ENCODE measurements at places on chromosomes 3 and 15. TPM values are rescaled to one million over a fixed set of nuclear protein-coding genes. Genes with fewer than 3 reads are reported as not detected.

DNA sequence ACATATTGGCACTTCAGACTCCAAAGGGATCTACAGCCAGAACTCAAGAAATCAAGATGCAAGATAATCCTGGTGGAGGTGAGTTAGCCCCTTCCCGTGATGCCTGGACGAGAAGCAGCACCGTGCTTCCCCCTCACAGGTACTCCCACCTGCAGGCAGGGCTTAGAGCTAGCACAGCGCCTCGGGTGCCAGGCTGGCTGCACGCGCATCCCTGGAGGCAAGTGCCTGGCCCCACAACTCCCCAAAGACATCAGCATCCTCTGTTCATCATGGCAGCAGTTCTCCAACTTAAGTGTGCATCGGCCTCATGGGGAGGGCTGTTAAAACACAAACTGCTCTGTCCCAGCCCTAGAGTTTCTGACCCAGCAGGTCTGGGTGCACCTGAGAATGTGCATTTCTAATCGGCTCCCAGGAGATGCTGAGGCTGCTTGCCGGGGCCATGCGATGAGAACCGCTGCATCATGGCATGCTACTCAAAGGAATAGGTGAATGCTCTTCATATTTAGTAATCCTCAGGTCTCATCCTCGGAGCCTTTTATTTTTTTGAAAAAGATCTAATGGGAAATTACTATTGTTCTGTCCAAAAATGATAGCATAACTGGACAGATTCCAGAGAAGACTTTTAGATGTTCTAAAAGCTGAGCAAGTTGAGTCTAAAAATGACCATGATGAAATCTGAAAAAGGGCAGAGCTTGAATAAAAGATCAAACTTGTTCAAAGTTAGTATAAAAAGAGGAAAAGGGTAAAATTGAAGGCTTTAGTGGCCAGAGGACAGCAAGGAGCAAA is 244.2 kb downstream of the ADAMTS17 start:
- H3K36me3 ChIP-seq: no peaks in the 10 kb centered on the region
- H3K27ac ChIP-seq: no peak overlapping the region
- H3K4me1 ChIP-seq: peaks cover 2% of the 10 kb centered on the region
- no peaks in the 10 kb centered on the region for H3K27me3 ChIP-seq

DNA sequence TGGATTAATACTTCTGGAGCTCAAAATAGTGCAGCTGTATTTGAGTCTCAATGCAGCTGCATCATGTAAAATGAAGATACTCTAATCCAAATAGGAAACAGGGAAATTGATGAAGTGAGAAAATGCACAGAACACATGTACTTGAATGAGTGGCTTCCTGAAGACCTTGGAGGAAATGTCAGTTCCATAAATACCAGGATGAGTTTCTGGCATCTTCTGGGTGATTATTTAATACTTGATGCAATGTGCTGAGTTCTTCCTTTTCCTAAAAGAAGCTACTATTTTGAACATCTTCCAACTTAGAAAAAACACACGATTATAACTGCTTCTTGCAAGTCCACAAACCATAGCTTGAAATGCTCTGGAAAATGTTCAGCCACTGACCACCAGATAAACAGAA is 162.8 kb downstream of the SLC9A9 start:
- no peak for DNase-seq
- no peaks in the 10 kb centered on the region for H3K36me3 ChIP-seq
- no peaks in the 10 kb centered on the region for H3K4me1 ChIP-seq
- no peak overlapping the region for H3K4me3 ChIP-seq

Gene ACSBG1
- total RNA-seq: not detected

Gene MBNL1
- 437 TPM for total RNA-seq

DNA sequence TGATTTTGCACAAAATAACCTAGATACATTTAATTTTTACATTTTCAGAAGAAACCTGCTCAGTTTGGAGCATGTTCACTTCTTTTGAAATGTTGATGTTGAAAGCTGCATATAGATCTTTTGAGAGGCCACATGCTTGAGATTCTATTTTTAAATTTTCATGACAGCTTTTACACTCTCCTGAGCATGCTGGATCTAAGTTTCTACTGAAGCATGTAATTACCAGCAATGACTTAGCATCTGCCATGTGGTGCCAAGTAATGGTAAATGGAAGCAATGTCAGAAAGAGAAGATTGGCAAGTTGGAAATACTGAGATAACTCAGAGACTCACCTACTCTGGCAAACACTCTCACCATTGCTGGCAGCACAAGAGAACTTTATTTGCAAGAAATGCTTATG is 310.6 kb downstream of the NSUN3 start:
- no peak for DNase-seq
- H3K36me3 ChIP-seq: no peaks in the 10 kb centered on the region
- H3K27me3 ChIP-seq: no peaks in the 10 kb centered on the region
- H3K27ac ChIP-seq: no peak overlapping the region
- no peaks in the 10 kb centered on the region for H3K4me1 ChIP-seq
- H3K4me3 ChIP-seq: no peak overlapping the region

Gene FHIT
- total RNA-seq: 41.2 TPM

Gene CCR9
- total RNA-seq: not detected
